Stimulated activated CD4-positive, alpha-beta T cell treated with anti-CD3 and anti-CD28 coated beads, Interleukin-2, amount 100 ng/mL, for 48 hours (primary cell): ENCODE measurements at places on chromosomes 11 and 22.

DNA sequence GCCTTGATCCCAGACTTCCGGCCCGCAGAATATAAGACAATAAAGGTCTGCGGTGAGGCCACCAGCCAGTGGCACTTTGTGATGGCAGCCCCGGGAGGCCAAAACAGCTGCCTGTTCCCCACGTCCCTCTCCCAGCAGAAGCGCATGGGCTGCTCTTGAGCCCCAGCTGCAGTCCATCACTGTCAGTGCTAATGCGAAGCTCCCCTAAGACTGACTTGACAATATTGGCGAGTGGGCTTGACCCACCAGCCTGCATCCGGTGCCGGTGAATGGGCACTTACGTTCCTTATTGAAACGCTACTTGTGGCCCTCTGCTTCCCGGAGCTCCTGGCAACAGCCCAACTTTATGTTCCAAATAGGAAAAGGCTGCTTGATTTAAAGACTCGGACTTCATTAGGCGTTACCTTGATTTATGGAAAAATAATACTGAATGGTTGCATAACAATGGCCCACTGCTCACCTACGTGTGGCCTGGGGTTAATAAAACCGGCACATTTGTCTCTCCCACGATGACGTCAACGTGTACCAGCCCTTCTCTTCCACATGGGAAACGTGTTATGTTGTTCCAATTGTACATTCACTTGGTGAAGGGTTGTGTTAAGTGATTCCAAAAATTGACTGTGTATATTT is 93.4 kb upstream of the SEPTIN5 start:
- no peak for DNase-seq

- no peak for DNase-seq
These were observed 1.3 kb upstream of the BDNF start for GRCh38 chr11:27701355-27702105.

GRCh38 chr11:7638710-7639642 is 34.3 kb downstream of the CYB5R2 start:
- no peak for DNase-seq

DNA sequence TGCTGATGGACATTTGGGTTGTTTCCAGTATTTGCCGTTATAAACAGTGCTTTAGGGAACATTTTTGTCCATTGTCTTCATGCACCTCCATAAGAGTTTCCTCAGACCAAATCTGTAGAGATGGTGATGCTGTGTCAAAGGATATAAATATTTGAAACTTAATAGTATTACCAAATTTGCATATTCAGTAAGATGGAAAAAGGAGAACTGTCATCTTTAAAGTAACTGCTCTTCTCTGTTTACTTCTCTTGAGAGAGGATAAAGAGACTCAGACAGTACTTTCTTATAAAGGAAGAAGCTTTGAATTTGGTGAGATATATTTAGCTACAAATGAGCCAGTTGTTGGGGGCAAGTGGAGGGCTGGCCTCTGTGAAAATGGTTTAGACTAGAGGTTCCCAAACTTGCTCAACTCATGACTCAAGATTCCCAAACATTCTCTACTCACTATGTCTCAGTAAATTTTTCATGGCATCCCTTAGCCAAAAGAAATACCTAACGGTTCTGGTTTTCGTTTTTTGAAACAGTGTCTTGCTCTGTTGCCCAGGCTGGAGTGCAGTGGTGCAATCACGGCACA is 26.2 kb downstream of the SHISA8 start:
- DNase-seq = no peak

GRCh38 chr11:29309992-29310391 is 706.8 kb downstream of the KCNA4 start:
- no peak for DNase-seq

DNA sequence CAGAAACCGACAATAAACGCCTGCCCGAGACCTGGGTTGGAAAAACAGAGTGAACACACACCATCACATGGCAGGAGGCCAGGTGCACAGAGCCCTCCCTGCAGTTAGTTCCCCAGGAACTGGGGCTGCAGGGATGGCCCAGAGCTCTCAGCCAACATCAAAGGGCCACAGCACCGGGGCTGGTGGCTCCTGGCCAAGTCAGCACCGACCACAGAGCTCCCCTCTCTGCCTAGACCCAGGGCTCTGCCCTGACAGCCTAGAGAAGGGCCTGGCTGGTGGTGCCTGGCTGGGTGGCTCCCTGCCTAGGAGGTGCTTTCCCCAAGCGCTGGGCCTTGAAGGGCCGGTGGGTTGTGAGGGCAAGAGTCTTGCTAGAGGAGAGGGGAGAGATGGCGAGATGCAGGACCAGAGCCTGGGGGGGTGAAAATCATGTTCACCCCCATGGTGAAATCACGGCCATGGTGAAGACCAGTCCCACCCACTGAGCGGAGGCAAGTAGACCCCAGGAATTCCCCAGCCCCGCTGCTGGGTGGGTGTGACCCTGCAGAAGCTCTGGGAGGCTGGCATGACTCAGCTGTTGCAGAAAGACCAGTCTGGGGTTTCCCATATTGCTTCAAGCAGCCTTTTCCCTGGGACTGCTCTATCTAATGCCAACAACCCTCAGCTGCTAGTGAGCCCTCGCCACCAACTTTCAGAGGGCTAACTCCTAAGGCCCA is 7.2 kb upstream of the BID start:
- no peak for DNase-seq

DNA sequence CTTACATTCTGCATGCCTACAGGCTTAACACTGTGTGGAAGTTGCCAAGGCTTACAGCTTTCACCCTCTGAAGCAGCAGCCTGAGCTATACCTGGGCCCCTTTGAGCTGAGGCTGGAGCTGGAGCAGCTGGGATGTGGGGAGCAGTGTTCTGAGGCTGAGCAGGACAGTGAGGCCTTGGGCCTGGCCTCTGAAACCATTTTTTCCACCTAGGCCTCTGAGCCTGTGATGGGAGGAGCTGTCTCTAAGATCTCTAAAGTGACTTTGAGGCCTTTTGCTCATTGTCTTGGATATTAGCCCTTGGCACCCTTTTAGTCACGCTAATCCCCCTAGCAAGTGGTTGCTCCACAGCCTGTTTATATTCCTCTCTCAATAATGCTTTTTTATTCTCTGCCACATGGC is 59.9 kb upstream of the ZBED5 start:
- no peak for DNase-seq

GRCh38 chr11:119992171-119993051 is 145.5 kb downstream of the TRIM29 start:
- no peak for DNase-seq

GRCh38 chr11:111077530-111078322 is 167.8 kb upstream of the POU2AF2 start:
- DNase-seq = no peak

- DNase-seq = no peak
These were observed 1.3 kb upstream of the LIMK2 start for GRCh38 chr22:31210556-31211421.

- DNase-seq = no peak
These were observed 17.1 kb downstream of the USH1C start for GRCh38 chr11:17526931-17527627.

- no peak for DNase-seq
These were observed 4.1 kb downstream of the SLC36A4 start for GRCh38 chr11:93193731-93194130.

- DNase-seq = no peak
These were observed 10.6 kb downstream of the FLI1 start for GRCh38 chr11:128704517-128704916.

DNA sequence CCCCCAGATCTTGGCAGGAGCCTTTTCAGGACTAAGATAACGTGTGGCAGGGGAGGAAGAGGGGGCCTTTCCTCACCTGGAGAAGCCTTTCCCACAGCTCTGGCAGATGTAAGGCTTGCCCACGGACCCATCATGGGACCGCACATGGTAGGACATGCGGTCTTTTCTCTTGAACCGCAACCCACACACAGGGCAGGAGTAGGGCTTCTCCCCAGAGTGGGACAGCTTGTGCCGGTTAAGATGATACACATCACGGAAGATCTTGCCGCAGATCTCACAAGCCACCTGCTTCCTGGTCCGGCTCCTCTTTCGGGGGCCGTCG is 1.9 kb downstream of the PATZ1 start:
- DNase-seq = no peak

- DNase-seq = no peak
These were observed 54.5 kb upstream of the BMAL1 start for GRCh38 chr11:13223112-13223511.

GRCh38 chr11:74444173-74444826 is 23.0 kb downstream of the KCNE3 start:
- no peak for DNase-seq

DNA sequence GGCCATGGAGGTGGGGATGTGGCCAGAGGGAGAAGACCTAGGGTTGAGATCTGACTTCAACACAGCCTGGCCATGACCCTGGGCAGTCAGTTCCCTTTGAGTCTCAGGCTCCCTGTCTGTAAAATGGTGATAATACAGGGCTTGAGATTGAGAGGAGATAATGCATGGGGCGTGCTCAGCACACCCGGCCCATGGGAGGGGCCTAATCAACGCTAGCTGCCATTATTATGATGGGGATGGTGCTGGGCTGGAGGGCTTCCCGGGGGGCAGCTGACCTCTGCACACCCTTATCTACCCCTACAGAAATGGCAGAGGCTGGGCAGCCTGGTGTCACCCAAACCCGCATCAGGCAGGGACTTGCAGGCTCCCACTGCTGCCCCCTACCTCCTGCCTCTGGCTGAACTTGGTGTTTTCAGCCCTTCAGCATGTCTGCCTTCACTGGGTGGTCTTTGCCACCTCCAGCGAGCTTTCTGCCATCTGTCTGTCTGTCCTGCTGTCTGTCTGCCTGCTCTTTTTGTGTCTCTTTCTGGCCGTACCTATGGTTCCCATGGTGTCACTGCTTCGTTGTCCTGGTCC is 84.5 kb downstream of the CACNA1I start:
- no peak for DNase-seq

GRCh38 chr11:23370580-23371275 is 510.5 kb upstream of the CCDC179 start:
- no peak for DNase-seq

- DNase-seq = no peak
These were observed 13.3 kb downstream of the CREB3L1 start for GRCh38 chr11:46290598-46291309.

- DNase-seq = no peak
These were observed 451 bp downstream of the FHIP1B start for GRCh38 chr11:6233984-6234386.

GRCh38 chr22:50165436-50166123 is 5.0 kb upstream of the PANX2 start:
- DNase-seq = no peak

GRCh38 chr11:123173040-123173855 is 21.8 kb downstream of the CLMP start:
- DNase-seq = no peak

DNA sequence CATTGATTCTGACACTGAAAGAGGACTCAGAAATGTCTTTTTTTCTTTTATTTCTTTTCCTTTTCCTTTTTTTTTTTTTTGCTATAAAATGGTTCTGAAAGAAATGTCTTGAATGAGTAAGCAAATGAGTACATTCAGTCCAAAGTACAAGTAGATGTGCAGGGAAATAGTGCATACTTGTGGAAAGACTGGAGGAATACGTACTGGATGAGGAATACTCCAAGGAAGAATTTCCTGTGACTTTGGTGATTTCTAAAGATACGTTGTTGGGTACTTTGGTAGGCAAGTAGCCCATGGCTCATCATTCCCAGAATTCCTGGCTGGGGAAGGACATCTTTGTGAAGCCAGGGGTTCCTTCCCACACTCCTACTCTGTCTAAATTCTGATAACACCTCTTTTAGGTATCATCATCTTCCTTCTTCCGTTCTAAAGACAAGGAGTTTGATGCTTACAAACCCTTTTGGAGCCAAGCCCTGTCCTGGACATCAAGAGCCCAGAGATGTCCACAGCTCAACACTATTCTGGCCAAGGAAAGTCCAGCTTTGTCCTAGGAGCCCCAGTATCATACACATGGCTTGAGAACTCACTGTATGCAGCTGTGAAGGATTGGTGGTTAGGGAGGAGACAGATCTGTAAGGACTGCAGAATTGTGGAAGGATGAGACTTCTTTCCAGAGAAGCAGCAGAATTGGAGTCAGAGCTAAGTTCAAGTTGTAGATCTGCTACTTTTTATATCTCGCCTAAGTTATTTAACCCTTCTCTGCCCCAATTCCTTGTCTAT is 4.8 kb upstream of the NUP98 start:
- no peak for DNase-seq

DNA sequence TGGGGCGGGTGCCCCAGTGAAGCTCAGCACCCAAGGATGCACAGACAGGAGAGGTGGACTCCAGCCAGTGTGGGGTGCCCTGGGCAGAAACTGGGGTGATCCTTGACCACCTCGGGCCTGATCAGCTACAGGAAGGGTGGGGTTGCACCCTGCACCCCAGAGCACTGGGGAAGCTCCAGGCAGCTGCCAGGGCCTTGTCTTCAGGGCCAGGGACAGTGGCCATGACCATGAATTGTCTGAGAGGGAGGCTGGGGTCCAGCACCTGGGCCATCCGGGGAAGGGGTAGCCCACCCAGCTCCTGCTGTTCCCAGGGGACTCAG is 17.6 kb downstream of the IL17REL start:
- no peak for DNase-seq

- DNase-seq = no peak
These were observed 553.0 kb downstream of the JRKL start for GRCh38 chr11:96942855-96943254.

GRCh38 chr11:21289686-21290085 is 620.3 kb downstream of the NELL1 start:
- DNase-seq = no peak

DNA sequence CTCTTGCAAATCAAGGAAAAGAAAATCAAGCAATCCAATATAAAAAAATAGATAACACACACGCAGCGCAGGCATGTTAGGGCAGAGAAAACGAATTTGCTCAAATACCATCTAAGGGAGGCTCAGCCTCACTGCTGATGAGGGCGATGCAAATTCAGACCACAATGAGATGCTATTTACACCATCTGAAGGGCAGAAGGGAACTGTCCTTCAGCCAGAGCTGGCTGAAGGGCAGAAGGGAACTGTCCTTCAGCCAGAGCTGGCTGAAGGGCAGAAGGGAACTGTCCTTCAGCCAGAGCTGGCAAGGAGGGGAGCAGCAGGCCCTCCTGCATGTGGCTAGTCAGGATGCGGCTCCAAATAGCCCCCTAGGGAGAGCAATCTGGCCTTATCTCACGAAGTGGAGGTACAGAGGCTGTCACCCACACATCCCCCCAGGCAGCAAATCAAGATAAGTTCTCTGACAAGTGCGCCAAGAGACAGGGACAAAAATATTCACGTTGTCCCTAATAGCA is 7.6 kb upstream of the SLC39A13 start:
- no peak for DNase-seq

DNA sequence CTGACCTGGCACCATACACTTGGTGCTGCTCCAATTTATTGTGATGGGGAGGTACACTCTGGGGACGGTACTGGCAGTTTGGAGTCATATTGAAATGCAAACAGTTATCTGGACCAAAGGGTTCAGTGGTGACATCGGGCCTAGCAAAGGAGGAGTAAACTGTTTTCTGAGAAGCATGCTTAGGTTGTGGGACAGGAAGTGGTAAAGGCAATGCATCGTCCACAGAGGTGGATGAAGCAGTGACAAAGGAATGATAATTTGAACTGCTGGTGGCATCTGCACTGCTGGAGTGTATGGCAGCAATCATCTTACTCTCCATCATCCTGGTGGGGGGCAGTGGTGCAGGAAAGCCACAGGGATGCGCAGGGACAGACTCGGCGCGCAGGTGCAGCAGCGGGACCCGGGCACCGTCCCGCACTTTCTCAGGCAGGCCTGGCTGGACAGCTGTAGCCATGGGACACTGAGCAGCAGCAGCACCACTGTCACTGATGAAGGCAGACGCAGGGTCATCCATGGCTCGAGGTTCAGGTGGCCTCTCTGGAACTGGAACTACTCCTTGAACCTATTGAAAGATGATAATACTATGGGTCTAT is 28.0 kb upstream of the TP53AIP1 start:
- no peak for DNase-seq
